ENCODE measurements at places on chromosomes 6 and 20. TPM values are rescaled to one million over a fixed set of nuclear protein-coding genes. Genes with fewer than 3 reads are reported as not detected.

Gene PCSK2
- not detected for total RNA-seq

Gene DNPH1
- total RNA-seq: 37.6 TPM

Gene STAU1
- 69.9 TPM for total RNA-seq

Gene SNTA1
- 22.1 TPM for total RNA-seq

Gene CLVS2
- 0.11 TPM for total RNA-seq

Gene TFAP2D
- not detected for total RNA-seq

Gene FAM83D
- 12.8 TPM for total RNA-seq

Gene BACH2
- 1.3 TPM for total RNA-seq

Gene OSER1
- 38.8 TPM for total RNA-seq

Gene SNRPB2
- total RNA-seq: 63.8 TPM

Gene C6orf58
- not detected for total RNA-seq

Gene DDAH2
- total RNA-seq: 76.2 TPM

Gene SIRPD
- not detected for total RNA-seq

Gene SLC32A1
- not detected for total RNA-seq

Gene SLPI
- total RNA-seq: 11.7 TPM

Gene DPPA5
- total RNA-seq: not detected

Gene ACAT2
- 16.3 TPM for total RNA-seq

Gene GPX5
- total RNA-seq: not detected

Gene LAMA4
- 536 TPM for total RNA-seq

Gene GMEB2
- total RNA-seq: 9.0 TPM

Gene THBS2
- 121 TPM for total RNA-seq

Gene SPATS1
- total RNA-seq: not detected

Gene LY6G6C
- not detected for total RNA-seq

Gene CST4
- not detected for total RNA-seq

Gene FLRT3
- total RNA-seq: 0.13 TPM

Gene TMEM74B
- 0.11 TPM for total RNA-seq

Gene TAGAP
- 0.11 TPM for total RNA-seq

Gene PPP1R14C
- total RNA-seq: 13.9 TPM

Gene SLC24A3
- total RNA-seq: 2.3 TPM

Gene FUT9
- total RNA-seq: not detected

Gene FGD2
- not detected for total RNA-seq

Gene C20orf204
- total RNA-seq: 1.4 TPM

Gene B4GALT5
- total RNA-seq: 19.3 TPM

Gene MLN
- not detected for total RNA-seq

Gene ARG1
- not detected for total RNA-seq

Gene CLPSL1
- total RNA-seq: not detected

Gene SLC22A7
- total RNA-seq: not detected

Gene ADTRP
- 1.9 TPM for total RNA-seq

Gene TREM2
- total RNA-seq: not detected

Gene DEFB124
- total RNA-seq: not detected

Gene MUCL3
- not detected for total RNA-seq

Gene FKBP1A
- 137 TPM for total RNA-seq

Gene CCDC28A
- total RNA-seq: 17.8 TPM

Gene RAB23
- total RNA-seq: 201 TPM

Gene NCOA5
- 12.9 TPM for total RNA-seq

Gene AVP
- not detected for total RNA-seq

Gene GATA5
- total RNA-seq: not detected

Gene DEFB115
- total RNA-seq: not detected

Gene TMC2
- not detected for total RNA-seq

Gene STMND1
- not detected for total RNA-seq

Gene TULP1
- total RNA-seq: not detected

Gene LY6G5C
- 0.65 TPM for total RNA-seq

Gene RGS17
- total RNA-seq: 1.1 TPM

Gene MPIG6B
- total RNA-seq: not detected

Gene CD93
- total RNA-seq: 0.54 TPM

Gene GNMT
- total RNA-seq: not detected

Gene TGM3
- total RNA-seq: 0.39 TPM

Gene CDH26
- total RNA-seq: 0.32 TPM

All from articular chondrocyte of knee joint (primary cell).